ENCODE measurements at places on chromosomes 11 and 22.

DNA sequence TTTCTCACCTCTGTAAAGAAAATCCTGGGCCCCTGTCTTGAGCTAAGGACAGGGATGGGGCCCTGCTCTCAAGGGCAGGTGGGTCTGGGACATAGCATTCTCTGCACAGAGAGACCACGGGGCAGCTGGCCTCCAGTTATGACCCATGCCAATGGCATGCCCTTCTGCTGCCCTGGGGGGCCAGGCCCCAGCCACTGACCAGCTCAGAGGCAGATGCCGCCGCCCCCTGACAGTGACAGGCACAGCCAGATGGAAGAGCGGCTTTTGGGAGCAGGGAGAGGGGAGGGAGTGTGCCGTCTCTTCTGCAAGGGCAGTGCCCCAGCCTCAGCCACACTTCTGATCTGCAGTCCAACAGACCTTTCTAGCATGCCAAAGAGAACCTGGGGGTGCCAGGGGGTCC lies 114.8 kb upstream of the NAV2 start:
- no peak for DNase-seq

DNA sequence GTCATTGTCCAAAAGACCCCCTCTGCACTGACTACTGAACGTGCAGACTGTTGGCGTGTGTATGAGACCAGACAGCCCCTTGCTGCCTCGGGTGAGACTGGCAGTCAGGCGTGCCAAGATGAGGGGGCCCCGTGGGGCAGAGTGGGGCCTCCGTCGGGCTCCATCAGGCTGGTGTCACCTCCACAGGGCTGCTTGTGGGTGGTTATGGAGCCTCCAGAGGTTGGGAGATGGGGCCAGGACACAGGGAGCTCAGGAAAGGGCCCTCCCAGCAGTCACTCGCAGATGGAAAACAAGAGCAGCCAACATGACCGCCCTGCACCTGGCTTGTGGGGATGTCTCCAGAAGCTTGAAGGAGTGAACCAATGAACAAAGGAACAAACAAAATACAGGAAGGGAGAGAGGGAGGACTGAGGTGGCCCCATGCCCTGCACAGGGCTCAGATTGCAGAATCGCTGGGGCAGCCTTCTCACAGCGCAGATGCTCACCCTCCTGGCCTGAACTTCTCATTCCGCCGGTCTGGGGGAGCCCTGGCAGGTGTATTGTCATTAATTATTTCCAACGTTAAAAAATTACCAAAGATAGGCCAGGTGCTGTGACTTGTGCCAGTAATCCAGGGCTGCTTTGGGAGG lies 5.5 kb upstream of the PHLDA2 start:
- DNase-seq = no peak

DNA sequence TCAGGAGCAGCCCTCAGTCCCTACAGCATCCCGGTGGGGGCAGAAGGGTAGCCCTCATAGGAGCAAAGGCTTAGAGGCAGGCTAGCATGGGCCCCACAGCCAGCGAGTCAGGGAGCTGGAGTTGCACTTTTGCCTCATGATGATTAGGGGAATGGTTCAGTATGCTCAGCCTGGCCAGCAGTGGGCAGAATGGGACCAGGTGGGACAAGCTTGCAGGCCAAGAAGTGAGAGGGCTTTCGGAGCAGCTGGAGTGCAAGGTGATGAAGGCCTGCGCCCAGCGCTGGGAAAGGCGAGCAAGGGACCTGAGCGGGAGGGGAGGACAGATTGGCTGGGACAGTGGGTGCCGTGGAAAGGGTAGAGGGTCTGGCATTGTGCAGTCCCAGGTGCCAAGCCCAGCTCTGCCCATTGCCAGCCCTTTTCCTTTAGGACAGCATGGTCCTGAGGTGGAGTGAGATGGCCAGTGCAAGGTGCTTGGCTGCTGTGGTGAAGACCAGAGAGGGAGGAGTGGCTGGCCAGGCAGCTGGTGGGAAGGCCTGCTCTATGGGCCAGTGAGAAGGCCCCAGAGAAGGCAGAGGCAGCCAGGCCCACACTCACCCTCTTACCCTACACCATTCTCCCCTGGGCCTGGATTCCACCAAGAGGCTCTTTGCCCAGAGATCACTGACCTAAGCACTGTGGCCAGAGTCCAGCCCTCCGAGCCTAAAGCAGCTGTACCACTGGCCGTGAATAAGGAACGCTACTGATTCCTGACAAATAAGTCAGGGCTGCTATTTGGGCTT lies 47.9 kb upstream of the SUSD2 start:
- DNase-seq = no peak

- DNase-seq = no peak
Observed at GRCh38 chr11:46417711-46418110, 26.1 kb upstream of the CHRM4 start.

DNA sequence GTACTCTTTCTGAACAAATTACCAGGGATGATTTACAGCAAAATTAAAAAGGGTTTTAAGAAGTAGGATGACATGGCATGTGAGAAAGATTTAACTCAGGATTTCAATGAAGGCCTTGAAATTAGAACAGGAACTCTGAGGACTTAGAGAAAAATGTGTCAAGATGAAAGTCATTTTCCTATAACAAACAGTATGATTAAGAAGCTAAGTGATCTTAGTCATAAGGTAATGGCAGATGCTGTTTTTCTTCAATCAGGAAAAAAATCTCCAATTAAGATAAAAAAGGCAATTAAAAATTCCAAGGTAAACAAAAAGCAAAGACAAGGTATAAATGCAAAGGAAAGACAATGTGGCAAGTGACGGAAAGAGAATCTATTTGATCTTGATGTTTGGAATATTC lies 73.5 kb downstream of the GAB2 start:
- DNase-seq = no peak

DNA sequence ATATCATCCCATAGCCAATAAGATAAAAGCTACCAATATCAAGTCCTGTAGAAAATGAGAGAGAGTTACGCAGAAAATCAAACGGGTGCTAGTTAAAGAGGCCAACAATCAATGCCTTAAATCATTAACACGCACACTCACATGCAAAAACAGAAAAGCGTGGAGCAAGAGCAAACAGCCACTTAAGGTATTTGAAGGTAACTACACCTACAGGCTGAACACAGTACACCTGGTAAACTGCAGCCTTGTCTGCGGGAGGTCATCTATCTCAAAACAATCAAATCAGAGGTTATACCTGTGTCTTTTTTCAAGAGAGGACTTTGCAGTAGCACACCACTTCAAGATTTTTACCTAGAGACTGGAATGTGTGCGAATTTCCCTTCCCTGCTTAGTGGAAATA lies 23.6 kb downstream of the SLC35F2 start:
- no peak for DNase-seq

DNA sequence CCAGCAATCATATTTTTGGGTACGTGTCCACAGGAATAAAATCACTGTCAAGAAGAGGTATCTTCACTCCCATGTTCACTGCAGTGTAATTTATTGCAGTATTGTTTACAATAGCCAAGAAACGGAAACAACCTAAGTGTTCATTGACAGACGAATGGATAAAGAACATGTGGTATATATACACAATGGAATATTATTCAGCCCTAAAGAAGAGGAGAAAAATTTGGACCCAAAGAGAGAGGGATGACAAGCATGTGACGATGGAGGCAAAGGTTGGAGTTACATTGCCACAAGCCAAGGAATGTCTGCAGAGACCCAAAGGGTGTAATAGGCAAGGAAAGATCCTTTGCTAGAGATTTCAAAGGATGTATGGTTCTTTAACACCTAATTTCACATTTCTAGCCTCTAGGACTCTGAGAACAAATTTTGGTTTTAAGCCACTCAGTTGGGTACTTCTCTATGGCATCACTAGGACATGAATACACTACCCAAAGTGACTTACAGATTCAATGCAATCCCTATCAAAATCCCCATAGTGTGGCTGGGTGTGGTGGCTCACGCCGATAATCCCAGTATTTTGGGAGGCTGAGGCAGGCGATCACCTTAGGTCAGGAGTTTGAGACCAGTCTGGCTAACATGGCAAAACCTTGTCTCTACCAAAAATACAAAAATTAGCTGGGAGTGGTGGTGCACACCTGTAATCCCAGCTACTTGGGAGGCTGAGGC lies 31.1 kb upstream of the TOP3B start:
- DNase-seq = no peak

DNA sequence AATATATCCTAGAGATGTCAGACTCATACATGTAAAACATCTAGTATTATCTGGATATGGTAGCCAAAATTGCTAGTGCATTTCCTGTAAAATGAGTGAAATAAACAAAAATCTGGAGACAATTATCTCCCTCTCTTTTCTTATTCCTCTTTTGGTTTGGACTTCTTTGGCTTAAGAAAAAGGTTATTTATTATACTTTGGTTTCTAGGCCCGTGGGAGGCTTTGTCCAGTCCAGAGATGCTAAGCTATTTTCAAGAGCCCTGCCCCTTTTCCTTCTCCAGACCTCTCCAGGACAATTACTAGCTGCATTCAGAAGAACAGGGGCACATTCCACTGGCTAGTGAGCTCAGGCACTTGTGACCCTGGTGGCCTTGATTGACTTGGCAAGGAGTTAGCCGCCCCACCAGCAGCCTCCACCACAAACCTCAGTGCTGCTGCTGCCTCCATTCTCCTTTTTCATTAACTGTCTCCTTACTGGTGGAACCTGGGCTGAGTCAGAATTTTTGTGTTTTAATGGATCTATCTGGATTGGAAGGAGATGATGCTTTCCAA lies 747.3 kb upstream of the TENM4 start:
- no peak for DNase-seq

GRCh38 chr11:128625326-128625725 lies 38.0 kb upstream of the ETS1 start:
- DNase-seq = no peak

- DNase-seq = no peak
Observed at GRCh38 chr11:128892866-128893565, 1.9 kb downstream of the KCNJ5 start.

DNA sequence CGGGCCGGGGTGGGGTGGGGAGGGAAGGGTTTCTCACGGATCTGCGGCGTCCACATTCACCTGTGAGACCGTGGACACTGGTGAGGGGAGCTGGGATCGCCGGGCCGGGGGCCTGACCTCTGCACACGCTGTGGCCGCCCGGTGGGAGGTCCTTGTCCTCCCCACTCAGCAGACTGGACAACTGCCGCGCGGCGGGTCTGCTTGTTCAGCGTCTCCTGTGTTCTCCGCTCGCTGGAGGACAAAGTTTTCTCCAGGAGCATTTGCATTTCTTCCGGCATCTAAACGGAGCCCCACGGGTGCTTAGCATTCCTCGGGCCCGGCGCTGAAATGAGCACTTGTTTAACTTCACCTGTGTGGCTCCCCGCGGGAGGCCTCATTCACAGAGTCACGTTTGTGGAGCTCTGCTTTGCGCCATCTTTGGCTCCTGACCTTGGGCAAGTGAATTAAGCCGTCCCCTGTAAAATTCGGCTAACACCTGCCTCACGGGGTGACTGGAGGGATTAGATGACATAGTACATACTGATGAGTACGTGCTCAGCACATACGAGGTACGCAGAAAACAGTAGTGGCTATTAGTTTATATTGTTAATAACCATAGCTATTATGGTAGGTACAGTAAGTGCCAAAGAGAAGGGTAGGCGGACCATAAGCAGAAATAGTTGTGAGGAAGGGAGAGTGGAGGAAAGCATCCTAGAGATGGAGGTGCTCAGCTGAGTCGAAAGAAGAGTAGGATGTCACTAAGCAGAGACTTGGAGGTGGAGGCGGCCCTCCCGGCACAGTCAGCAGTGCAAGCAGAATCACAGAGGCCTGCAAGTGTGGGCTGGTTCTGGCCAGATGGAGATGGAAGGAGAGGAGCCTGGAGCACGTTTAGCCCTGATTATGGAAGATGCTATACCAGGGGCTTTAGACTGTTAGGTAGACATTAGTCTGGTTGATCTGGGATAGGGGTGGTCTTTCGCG lies 885 bp downstream of the TRMU start:
- DNase-seq = no peak

DNA sequence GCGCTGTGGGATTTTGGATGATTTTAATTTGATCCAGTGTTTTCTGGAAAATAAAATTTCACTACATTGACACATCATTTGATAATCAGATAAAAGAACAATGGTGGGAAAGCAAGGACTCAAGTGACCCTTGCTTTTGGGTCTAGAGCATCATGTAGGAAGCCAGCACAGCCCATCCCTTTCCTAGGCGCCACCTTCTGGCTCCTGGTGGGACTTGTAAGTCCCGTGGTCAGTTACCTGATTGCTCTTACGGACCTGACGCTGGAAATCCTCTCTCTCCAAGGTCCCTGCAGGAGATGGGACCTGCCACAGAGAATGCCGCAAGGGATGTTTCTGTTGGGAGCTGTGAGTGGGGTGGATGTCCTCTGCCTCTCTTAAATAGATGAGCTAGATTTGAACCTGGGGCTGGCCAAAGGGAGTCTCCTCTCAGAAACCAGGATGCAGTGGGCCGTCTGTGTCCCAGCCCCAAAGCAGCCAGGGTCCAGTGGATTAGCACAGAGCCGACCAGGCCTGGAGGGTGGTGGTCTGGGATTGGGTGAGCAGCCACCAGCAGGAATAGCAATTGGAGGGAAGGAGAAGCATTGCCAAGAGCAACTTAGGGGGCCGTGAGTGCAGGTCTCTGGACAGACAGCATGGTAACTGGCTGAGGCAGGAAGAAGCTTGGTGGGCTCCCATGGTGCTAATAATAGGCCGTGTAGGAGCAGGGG lies 21.7 kb downstream of the TIMP3 start:
- peak; percentile 58 for DNase-seq

DNA sequence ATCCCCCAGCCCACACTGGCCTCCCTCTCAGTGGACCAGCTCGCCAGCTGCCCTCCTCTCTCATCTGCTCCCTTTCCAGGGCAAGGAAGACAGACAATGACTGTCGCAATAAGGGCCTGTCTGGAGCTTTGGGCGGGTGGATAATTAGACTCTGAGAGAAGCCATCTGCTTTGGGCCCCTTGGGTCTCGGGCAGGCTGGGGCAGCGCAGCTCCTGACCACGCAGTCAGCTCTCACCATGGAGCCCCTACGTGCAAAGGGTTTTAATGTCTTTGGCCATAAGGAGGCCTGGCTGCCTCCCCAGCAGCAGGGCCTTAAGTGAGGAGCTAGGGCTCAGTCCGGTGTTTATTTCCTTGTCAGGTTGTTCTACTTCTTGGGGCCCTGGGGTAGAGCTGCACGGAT lies 153.9 kb downstream of the CHST1 start:
- no peak for DNase-seq

DNA sequence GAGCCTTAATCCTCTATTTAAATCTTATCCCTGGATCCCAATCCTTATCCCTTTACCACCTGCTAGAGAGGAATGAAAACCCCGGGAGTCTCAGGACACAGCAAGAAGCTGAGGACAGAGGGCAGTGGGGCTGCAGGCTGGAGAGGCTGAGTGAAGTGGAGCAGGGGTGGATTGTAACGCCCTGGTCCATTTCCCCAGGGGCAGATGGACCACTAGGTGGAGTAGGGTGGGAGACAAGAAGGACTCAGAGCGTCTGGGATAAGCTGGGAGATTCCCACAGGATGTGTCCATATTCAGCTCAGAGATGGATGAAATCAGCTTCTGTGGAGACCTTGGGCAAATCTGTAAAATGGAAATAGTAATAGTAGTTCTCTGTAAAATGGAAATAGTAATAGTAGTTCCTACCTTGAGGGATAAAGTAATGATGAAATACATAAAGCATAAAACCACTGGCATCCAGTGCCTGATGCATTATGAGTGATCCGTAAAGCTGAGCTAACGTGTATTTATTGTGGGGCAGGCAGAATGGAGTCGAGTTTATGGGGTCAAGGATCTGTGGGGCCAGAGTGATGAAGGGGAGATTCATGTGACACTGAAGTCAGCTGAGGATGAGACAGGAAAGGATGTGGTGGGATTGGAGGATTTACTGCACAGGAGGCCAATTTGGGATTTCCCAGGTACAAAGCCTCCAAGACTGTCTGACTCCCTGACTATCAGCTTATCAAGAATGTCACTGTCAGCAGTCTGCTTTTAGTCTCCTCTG lies 1.9 kb upstream of the ROBO4 start:
- DNase-seq = no peak

- DNase-seq = peak; percentile 47
Observed at GRCh38 chr11:115625502-115625901, 121.3 kb upstream of the CADM1 start.

- no peak for DNase-seq
Observed at GRCh38 chr11:68835749-68836148, 6.0 kb downstream of the CPT1A start.

Data from T47D (cell line).